ENCODE measurements at places on chromosomes 5 and 9.

- no peak for DNase-seq
These were observed 181.1 kb upstream of the MEF2C start for GRCh38 chr5:89064054-89064453.

GRCh38 chr9:126569036-126569435 lies 44.7 kb upstream of the LMX1B start:
- DNase-seq = no peak

- DNase-seq = no peak
These were observed 1143.2 kb upstream of the CDH6 start for GRCh38 chr5:30050056-30050815.

DNA sequence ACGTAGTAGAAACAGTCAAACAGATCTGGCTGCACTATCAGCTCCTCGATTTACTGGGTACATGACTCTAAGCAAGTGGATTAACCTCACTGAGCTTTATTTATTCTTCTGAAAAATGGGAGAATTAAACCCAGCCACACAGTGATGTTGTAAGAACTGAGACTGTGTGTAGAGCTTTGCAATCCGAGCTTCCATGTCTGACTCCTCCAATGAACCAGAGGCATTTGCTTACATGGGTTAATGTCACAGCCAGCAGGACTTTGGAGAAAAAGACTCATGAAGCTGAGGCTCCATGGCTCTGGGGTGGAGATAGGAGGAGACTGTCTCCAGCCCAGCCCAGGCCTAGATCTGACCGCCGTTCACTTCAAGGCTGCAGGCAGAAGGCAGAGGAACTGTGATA lies 201.3 kb downstream of the CDK5RAP2 start:
- no peak for DNase-seq

DNA sequence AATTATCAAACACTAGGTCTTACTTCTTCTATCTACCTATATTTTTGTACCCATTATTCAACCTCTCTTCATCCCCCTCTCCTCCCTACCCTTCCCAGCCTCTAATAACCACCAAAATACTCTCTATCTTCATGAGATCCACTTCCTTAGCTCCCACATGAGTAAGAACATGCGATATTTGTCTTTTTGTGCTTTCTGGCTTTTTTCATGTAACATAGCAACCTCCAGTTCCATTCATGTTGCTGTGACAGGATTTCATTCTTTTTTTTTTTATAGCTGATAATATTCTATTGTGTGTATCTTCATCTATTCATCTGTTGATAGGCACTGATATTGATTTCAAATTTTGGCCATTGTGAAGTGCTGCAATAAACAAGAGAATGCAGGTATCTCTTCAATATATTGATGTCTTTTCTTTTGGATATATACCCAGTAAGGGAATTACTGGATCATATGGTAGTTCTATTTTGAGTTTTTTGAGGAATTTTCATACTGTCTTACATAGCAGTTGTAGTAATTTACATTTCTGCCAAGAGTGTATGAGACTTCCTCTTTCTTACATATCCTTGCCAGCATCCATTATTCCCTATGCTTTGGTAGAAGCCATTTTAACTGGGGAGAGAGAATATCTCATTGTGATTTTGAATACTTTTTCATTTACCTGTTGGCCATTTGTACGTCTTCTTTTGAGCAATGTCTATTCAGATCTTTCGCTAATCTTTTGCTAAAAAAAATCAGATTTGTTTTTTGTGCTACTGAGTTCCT lies 156.8 kb downstream of the DCP2 start:
- DNase-seq = no peak

GRCh38 chr9:114690308-114690707 lies 8.3 kb upstream of the TEX48 start:
- DNase-seq = no peak

- no peak for DNase-seq
These were observed 31.8 kb downstream of the MAP1B start for GRCh38 chr5:72138943-72139521.

DNA sequence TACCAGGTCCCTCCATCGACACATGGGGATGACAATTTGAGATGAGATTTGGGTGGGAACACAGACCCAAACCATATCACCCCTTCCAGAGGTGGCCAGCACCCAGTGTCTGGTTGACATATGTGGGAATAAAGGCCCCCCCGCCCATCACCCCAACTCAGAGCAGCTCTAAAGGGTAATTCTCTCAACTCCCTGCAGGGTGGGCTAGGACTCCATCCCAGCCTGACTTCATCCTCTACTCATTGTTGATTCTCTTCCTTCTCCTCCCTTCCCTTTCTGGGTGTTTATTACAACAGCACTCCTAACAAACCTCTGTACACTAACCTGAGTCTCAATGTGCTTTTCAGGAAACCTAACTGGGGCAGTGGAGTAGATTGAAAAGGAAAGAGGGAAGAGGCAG lies 339.9 kb downstream of the ACTL7B start:
- DNase-seq = no peak

- no peak for DNase-seq
These were observed 105.1 kb downstream of the CEMIP2 start for GRCh38 chr9:71663216-71663615.

- DNase-seq = no peak
These were observed 451.6 kb upstream of the CD180 start for GRCh38 chr5:67648201-67648671.

- DNase-seq = no peak
These were observed 166.5 kb downstream of the C9orf152 start for GRCh38 chr9:110041452-110041851.

GRCh38 chr5:143396353-143396940 lies 7.0 kb downstream of the NR3C1 start:
- DNase-seq = no peak

DNA sequence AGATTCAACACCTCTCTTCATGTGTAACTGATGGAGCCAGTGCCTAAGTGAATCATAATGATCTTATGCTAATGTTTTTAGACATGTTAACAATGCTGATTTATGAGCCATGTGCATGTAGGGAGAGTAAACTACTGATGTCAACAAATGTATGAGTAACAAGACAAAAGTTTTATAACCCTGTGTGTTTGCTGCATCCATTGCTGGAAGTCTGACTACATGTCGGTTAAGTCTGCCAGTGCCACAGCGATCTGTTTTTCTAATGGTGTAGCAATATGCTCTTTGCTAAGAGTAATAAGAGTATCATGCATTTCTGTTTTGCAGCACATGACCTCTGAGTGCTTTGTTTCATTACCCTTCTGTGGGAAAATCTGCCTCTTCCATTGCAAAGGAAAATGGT lies 26.4 kb upstream of the TMOD1 start:
- DNase-seq = no peak

DNA sequence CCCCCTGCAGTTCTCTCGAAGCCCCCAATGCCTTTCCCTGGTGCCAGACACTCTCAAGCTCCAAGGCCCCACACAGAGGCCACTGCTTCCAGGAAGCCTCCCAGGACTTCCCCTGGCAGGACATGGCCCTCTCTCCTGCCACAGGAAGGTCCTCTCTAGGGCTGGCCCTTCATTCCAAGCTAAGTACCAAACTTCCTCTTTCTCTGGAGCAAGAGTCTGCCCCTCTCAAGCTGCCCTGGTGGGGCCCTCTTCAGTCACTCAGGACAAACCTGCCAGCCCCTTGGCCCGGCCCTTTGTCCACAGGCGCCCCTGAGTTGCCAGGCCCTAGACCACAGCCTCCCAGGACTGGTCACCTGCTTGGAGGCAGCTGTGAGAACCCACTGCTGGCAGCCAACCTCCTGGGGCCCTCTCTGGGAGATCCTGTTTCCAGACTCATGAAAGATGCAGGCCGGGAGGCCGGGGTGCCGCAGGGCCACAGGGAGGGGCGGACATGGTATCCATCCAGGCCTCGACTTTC lies 6.6 kb downstream of the NINJ1 start:
- no peak for DNase-seq

GRCh38 chr5:39015743-39016586 lies 58.2 kb downstream of the RICTOR start:
- DNase-seq = no peak

DNA sequence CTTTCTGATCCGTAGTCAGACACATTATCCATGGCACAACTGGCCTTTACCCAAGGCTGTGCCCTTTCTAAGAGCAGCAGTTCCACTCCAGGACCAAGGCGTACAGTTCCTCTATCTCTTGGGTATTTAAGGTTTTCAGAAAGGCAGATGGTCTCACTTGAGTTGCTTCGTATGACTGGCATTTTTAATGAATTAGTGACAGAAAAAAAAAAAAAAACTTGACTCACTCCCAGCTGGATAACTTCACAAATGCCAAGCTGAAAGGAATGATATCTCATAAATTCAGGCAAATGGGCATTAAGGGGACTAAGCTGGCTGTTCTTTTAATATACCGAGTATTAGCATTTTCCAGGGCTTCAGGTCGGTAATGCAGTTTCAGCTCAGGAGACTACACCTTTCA lies 60.7 kb downstream of the SLC24A2 start:
- DNase-seq = no peak

DNA sequence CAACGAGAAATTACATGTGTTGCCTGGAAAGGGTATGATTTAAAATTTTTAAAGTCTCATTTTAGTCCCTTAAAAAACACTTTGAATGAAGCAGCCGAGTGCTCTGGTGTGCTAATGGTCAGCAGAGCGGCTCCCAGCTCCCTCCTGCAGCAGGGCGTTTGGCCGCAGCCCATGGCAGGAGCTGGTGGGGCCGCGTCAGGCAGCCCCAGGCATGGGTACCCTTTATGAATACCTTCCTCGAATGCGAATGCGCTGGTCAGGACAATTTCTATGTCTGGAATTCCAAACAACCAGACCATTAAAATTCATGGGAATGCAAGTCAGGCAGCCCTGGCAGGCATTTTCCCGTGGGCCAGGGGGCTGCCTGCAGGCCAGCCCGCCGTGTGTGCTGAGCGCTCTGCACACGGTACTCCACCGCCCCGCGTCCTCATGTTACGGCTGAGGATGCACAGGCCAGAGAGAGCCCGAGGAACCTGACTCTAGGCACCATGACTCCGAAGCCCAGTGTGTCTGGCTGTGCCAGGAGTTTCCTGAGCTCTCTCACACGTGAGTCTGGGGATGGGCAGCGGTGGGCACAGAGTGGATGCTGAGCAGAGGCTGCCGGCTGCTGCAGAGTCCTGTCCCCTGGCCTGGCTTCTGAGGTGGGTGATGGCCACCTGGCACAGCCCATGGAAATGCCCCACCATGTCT lies 123.7 kb downstream of the WNK2 start:
- no peak for DNase-seq

- DNase-seq = no peak
These were observed 996.4 kb upstream of the WWC1 start for GRCh38 chr5:167294882-167295680.

DNA sequence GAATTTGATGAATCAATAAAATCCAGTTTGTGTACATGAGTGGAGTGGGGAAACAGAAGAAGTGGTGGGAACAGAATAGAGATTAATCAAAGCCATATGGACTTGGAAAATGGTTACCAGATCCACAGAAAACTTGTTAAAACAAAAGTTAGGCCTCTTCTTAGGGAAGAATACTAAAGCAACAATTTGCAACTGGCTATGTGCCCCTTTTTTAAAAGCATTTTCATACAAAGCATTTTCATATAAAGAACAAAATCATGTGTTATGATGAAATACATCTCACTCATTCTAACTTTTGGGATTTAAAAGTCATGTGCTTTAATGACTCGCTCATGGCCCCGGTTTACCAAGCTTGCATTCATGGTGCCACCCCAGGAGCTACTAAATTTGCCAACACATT lies 276.9 kb downstream of the EFNA5 start:
- DNase-seq = no peak

GRCh38 chr9:228929-229695 lies 14.4 kb downstream of the DOCK8 start:
- no peak for DNase-seq

GRCh38 chr5:11494340-11494739 lies 409.9 kb downstream of the CTNND2 start:
- no peak for DNase-seq

GRCh38 chr5:31638345-31638744 lies 586 bp upstream of the PDZD2 start:
- DNase-seq = no peak

DNA sequence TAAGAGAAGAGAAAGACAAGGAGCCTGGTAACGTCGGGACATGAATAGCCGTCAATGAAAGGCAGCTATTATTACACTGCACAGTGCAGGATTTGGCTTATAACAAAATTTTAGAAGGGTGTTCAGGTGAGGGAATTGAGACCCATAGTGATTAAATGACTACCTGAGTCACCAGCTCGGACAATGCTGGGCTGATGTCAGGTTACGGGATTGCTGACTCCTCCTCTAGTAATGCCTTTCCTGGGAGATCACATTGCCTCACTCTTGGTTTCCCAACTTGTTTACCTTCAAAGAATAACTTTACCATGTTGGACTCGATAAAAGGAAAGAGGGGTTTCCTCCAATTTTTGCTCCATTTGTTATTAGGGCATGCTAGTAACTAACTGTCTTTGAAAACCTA lies 132.6 kb downstream of the GHR start:
- no peak for DNase-seq

- no peak for DNase-seq
These were observed 65.7 kb downstream of the SIL1 start for GRCh38 chr5:139132515-139132914.

DNA sequence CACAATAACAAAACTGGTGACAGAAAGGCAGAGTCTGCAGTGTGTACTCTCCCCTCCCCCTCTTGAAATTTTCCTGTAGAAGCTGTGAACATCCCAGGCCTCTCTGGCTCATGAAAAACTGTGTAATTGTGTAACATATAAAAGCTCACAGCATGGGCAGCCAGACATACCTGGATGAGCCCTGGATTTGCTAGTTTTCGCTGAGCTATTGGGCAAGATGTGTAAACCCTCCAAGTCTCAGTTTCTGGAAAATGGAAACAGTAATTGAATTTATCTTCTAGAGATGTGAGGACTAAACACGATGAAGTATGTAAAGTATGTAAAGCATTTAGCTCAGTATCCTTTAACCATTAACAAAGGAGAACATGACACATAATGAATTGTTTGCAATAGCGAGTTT lies 143.2 kb upstream of the ANKH start:
- no peak for DNase-seq

DNA sequence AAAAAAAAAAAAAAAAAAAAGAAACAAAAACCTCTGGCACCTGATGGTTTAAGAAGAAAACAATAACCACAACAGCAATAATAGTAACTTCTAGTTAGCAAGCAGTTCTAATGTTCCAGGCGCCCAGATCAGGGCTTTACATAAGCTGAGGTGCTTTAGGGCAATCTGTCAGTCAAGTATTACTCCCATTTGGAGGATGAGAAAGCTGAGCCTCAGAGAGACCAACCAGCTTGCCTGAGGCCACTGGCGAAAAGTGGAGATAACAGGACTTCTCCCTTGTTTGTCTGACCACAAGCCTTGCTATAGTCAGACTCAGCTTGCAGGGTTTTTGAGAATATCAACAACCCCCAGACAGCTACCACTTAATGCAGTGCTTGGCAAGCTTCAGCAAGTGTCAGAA lies 83.5 kb upstream of the BOD1 start:
- no peak for DNase-seq

- DNase-seq = no peak
These were observed 89.8 kb downstream of the PTTG1 start for GRCh38 chr5:160511280-160511929.
